ENCODE measurements at places on chromosomes 2 and 18.

- DNase-seq = no peak
Observed at GRCh38 chr2:134379293-134379692, 125.4 kb downstream of the MGAT5 start.

DNA sequence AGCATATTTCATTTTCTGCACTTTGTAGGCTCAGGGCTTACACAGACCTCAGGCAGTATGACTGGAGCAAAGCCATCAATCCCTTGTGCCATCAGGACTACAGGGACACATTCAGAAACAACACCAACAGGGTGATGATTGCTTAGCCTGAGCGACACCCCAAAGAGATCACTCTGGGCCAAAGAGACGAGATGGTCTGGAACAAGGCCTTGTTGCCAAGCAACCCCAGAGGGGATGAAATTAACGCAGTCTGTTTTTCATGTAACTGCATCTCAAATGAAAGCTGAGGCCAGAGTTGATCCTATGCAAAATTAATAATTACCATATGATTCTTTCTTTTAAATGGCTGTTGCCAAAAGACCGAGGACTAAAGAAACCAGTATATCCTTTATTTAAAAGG, 20.2 kb upstream of the B3GNT2 start:
- DNase-seq = no peak

GRCh38 chr2:31028417-31028816, 109.8 kb downstream of the GALNT14 start:
- no peak for DNase-seq

GRCh38 chr2:27221166-27221565, 4.0 kb downstream of the CAD start:
- DNase-seq = no peak

DNA sequence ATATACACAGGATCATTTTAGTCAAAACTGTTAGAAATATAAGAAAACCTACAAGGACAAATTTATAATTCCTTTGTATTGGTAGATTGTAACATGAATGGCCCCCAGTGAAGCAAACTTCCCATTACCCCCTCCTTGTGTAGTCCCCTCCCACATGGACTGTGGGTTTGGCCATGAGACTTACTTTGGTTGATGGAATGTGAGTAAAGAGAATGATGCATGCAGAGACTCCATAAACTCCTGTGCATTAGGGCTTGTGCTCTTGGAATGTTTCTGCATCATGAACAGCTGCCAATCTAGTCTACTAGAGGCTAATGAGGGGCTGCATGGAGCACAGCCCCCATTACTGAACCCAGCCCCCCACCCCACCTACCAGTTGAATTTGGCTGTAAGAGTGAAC, 8.3 kb upstream of the TGFA start:
- no peak for DNase-seq

DNA sequence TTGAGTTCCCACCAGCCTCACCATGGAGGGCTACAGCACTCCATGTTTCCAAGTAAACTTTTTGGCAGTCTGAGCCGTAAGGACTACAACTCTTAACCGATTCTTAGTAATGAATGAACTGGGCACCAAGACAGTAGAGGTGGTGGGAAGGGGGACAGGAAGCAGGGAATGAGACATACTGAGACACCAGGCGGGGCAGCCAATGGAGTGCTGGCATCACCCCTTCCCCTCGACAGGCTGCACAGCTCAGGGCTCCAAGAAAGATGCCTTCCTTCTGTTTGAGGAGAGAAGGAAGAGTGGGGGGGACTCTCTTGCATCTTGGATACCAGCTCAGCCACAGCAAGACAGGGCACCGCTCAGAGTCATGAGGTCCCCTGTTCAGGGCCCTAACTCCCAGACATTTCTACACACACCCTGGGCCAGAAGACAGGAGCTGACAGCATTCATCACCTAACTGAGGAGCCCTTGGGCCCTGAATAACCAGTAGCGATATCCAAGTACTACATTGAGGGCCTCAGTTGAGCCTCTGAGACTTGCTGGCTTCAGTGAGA, 45.2 kb downstream of the USP34 start:
- no peak for DNase-seq

DNA sequence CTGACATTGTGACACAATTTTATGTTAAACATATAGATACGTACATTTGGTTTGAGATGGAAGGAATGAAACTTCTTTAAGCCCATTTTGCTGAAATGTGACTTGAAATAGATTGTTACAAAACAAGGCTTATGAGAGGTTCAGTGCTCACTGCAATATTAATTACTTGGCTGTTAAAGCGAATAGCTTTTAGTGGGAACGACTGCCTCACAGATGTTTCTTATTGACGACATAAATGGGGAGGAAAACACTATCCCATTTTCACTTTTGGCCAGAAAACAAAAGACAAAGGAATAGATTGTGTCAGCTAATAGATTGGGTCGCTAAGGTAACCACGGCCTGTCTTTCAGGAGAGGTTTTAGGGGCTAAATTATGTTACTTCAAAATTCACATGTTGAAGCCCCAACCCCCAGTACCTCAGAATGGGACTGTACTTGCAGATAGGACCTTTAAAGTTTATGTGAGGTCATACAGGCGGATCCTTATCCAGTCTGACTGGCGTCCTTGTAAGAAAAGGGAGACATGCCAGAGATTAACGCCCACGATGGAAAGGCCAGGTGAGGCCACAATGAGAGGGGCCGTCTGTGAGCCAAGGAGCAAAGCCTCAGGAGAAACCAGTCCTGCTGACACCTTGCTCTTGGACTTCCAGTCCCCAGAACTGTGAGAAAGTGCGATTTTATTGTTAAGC, 10.8 kb downstream of the INPP1 start:
- no peak for DNase-seq

- no peak for DNase-seq
Observed at GRCh38 chr2:37543999-37544557, 127.4 kb downstream of the CDC42EP3 start.

GRCh38 chr18:79768745-79769144, 29.0 kb upstream of the KCNG2 start:
- DNase-seq = no peak

GRCh38 chr2:134148843-134149472, 104.9 kb upstream of the MGAT5 start:
- DNase-seq = peak; percentile 5

DNA sequence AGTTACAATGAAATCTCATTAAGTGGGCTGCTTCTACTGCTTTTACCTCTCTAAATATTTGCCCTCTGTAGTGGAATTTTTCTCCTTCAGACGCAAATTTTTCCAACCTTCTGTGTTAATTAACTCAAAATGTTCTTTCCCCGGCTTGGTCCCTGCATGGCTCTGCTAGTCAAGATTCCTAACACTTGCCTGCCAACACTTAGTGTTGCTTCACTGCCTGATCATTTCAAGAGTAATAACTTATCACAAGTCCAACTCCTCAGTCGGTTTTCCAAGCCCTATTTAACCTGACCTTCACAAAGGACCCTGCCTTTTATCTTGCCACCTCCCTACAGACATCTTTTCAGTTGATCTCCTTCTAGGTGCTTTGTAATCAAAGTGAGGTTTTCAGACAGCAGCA, 142.7 kb downstream of the HRH4 start:
- no peak for DNase-seq

GRCh38 chr2:49207204-49207603, 52.9 kb upstream of the FSHR start:
- DNase-seq = no peak

DNA sequence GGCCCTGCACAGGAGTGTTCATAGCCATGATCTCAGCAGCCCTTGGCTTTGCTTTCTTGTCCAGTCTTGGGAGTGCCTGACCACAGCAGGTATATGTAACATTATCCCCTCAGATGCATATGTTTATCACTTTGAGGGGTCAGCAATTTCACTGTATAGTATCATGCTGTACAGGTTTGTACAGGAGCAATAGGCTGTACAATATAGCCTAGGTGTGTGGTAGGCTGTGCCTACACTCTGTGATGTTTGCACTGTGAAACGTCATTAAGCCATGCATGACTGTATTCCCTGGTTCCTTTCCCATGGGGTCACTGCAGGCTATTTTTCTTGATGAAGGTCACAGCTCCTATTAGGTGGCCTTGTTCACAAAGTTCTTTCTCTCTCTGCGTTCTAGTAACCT, 4.7 kb upstream of the IL36G start:
- DNase-seq = no peak

- no peak for DNase-seq
Observed at GRCh38 chr18:63316612-63317555, 2.7 kb downstream of the BCL2 start.

GRCh38 chr2:233976087-233976486, 58.9 kb downstream of the TRPM8 start:
- no peak for DNase-seq

DNA sequence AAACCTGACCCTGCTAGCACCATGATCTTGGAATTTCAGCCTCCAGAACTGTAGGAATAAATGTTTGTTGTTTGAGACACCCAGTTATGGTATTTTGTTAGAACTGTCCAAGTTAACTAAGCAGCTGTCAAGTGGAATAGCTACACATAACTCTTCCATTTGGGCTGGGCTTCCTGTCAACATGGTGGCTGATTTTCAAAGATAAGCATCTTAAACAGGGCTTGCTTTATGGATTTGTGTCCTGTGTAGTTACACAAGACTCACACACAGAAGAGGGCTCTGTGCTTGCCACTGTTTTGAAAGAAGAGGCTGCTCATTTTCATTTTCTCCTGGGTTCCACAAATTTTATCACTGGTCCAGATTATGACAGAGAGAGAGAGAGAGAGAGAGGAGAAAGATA, 35.7 kb downstream of the GCG start:
- DNase-seq = no peak

GRCh38 chr2:85999061-85999831, 106.4 kb downstream of the POLR1A start:
- peak; percentile 56 for DNase-seq

- no peak for DNase-seq
Observed at GRCh38 chr18:55695091-55695490, 107.1 kb upstream of the TCF4 start.

DNA sequence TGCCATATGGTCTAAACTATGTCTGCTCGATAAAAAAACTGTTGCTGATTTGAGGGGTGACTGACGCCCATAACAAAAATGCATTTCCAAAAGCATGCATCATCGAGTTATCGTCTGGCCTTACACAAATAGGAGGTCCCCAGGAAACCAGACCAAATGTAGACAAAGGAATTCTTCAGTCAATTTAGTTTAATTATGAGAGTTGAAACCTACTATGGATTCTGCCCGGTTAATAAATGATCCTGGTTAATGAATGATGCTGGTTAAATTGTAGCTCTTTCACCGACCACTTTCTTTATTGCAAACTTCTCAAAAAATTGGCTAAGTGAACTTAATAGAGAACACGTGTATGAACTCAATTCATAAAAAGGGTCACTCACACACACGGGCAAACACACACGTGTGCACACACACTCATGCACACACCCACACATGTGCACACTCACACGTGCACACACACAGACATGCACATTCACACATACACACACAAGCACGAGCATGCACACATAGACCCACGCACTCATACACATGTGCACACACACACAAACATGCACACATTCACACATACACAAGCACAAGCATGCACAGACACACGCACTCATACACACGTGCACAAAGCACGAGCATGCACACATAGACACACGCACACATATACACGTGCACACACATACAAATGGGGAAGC, 59.0 kb upstream of the SALL3 start:
- no peak for DNase-seq

- DNase-seq = no peak
Observed at GRCh38 chr2:181751266-181752030, 71.1 kb upstream of the NEUROD1 start.

- no peak for DNase-seq
Observed at GRCh38 chr2:10524341-10524740, 76.2 kb upstream of the ODC1 start.

DNA sequence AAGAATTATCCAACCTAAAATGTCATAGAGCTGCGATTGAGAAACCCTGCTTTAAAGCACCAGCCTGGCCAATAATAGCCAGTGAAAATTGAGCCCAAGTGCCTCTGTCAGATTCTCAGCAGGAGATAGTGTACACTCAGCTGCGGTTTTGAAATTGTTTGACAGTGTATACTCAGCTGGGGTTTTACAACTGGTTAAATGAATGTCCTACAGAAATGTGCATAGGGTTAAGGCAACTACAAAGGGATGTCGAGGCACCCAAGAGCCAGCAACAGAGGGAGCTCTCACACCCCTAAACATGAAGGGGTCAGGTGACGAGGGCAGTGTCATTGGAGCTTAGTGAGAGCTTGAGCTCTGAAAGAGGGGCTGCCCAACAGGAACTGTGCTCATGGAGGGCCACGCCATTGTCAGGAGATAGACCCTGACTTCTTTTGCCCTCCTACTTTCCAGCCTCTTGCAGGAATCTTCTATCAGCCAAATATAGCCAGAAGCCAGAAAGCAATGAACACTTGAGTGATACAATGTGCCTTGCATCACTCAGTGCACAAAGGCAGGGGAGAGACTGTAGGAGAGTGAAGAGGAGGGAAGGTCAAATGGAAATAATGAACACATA, 15.1 kb downstream of the ACTG2 start:
- no peak for DNase-seq

- DNase-seq = no peak
Observed at GRCh38 chr18:46310675-46311345, 206.6 kb downstream of the HAUS1 start.

DNA sequence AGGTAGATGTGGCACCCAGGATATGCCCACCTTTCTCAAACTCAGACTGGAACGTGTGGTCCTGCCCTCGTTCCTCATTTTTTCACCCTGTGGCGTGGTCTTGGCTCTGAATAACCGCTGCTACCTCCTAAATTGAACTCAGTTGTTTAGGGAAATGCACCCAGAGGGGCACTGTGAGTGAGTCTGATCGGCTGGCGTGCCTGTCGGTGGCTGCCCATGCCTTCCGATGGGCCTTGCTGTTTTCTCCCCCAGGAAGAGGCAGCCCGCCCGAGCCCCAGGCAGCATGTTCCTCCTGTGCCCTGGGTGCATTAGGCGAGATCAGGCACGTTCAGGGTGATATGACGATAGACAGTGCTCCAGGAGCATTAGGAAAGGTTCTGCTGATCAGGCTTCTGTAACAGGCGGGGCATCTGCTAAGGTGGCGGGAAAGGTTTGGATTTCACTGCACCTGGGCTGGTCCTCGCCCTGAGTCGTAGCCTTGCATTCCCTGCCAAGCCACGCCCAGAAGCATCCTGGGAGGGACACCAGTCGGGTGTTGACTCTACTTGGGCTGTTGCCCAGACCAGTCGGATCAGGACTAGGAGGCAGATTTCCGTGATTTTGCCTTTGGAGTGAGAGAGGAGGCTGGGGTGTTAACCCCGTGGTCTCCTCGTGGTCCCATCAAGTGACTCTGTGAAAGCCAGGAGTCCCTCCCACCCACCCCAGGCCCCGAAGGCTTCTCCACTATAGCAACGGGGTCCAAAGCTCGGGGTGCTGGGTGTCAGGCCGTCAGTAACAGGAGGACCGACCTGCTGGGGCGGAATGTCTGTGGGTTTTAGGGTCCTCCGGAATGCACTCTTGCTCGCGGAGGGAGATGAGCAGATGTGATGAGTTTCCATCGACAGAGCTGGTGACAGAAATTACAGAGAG, 75.1 kb downstream of the SH3BP4 start:
- DNase-seq = no peak

DNA sequence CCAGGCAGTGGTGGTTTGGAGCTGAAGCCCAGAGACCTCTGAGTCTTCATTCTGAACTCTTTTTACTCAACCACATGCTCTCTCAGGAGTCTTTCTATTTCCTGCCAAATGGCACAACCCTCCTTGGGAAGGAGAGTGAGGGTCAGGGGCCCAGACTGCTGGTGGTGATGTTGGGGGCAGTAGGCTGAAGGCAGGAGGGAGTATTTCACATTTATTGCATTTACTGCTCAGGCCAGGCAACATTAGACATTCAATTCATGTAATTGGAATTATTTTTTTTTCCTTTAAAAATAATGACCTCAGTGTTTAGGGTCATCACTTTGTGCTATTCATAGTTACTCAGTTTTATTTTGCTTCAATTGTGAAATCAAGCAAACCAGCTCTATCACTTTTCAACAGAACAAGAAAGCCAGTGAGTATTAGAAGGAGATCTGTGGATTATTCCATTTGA, 311.3 kb upstream of the NT5C1B start:
- DNase-seq = no peak
